ENCODE measurements at places on chromosomes 12 and 14. TPM values are rescaled to one million over a fixed set of nuclear protein-coding genes. Genes with fewer than 3 reads are reported as not detected.

The GRIN2B gene
- not detected for total RNA-seq

The WNT1 gene
- not detected for total RNA-seq

The TAS2R7 gene
- not detected for total RNA-seq

The OR8S1 gene
- total RNA-seq, result not detected

The CMKLR1 gene
- 5.4 TPM for total RNA-seq

The PSME1 gene
- 63.3 TPM for total RNA-seq

The KRR1 gene
- 43.1 TPM for total RNA-seq

The NEUROD4 gene
- total RNA-seq, result not detected

The SSPN gene
- total RNA-seq, result 34.4 TPM

The TTC7B gene
- 35.0 TPM for total RNA-seq

The SLIRP gene
- total RNA-seq, result 312 TPM

The KRT1 gene
- total RNA-seq, result not detected

The PTPRO gene
- 0.69 TPM for total RNA-seq

All from gastrocnemius medialis (tissue), 4 donors.